ENCODE measurements at places on chromosomes 13 and 19.

DNA sequence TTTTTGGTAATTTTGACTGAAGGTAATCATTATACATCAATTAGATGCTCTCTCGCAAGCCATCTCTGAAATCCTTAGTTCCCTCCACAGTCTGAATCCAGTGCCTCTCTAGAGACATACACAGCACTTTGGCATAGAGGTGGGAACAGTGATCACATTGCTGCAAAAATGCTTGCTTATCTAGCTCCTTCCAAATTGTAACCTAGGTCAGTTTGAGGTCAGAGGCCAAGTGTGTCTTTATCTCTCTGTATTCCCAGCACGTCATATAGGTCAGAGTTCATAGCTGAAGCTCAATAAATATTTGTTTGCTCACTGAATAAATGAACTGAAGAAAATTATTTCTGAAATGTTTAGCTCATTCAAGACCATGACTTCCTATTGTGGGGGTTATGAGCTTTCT lies 462.5 kb downstream of the DIAPH3 start:
- no peak for DNase-seq

DNA sequence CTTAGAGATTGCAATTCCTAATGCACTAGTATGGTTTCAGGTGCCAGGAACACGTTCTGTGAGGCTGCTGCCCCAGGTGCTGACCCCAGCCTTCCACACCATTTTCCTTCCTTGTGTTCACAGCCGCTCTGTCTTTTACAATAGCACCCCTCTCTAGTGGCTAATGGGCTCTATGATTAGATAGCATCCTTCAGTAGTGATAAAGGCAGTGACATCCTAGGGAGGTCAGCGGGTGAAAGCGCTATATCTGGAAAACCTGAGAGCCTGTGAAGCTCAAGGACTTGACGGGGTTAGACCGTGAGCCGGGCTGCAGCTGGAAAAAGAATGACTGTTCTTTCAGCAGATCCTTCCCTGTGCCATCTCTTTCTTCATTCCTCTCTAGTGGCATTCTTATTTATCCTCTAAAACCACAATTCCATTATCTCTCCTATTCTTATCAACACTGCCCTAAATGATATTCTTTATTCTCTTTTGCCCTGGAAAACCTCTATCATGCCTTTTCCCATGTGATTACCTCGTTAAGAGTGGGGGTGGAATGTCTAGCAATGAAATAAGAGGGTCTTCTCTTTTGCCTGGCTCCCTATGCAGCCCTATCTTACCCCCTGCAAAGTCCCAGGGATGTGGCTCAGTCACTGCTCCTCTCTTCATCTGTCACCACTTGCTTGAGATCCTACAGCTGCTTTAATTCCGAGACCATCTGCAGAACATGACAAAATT lies 21.8 kb downstream of the ALOX5AP start:
- DNase-seq = no peak

GRCh38 chr19:36113894-36114720 lies 568 bp downstream of the POLR2I start:
- DNase-seq = no peak

DNA sequence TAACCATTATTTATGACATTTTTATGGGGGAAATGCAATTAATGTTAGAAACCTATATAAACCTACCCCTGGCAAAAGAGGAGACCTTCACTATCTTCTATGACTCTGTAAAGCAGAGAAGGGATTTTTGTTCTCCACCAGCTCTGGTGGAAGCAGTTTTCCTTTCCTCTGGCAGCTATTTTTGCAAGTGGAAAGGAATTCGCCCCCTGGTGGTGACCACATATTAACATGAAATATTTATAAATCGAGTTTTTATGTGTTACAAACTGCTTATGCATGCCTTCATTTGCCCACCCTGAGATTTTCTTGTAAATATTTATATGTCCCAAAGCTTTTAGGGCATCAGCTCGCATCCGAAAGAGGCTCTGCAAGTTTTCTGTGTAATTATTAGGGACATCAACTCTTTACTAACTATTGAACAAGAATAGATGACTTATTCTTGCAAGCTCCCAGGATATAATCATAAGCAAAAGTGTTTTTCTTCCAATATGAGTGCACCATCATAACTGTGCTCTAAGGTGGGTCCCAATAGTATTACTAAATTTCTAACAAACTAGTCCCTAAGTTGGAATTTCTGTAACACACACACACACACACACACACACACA lies 62.4 kb downstream of the SERTM1 start:
- DNase-seq = no peak

DNA sequence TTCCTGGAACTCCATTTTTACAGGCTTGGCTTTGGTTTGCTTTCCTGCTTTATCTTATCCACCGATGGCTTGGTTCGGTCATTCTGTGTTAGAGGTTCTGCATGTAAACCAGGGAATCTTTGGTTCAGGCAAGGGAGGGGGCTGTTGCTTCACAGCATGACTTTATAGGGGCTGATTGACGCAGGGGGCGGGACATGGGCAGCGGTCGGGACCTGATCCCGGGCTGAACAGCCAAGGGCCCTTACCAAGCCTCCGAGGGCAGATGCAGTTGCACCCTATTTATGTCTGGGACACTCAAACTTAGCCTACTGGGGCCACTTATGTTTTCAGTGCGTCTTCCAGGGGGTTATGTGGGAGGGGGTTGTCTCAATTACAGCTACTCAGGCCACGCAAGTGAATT lies 312.4 kb downstream of the ZNF536 start:
- DNase-seq = no peak

- no peak for DNase-seq
These were observed 15.4 kb upstream of the AP1M2 start for GRCh38 chr19:10602330-10603083.

- DNase-seq = peak; percentile 0
These were observed 160.4 kb upstream of the SGCG start for GRCh38 chr13:23020246-23020843.

- DNase-seq = no peak
These were observed 804 bp downstream of the ZNF708 start for GRCh38 chr19:21328406-21328805.

DNA sequence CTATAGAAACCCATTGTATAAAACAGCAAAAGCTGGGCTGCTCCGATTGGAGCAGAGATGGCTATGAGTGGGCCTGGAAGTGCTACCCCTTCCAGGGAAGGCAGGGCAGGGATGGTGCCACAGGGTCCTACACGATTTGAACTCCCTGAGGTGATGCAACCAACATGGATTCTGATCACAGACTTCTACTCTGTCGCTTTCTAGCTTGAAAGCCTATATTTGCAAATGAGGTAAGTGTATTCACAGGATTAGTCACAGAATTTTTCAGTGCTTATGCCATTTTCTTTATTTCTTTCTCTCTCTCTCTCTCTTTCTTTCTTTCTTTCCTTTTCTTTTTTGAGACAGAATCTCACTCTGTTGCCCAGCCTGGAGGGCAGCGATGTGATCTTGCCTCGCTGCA lies 179.0 kb downstream of the SPRY2 start:
- no peak for DNase-seq

GRCh38 chr19:48716562-48717291 lies 2.8 kb downstream of the MAMSTR start:
- DNase-seq = peak; percentile 46

DNA sequence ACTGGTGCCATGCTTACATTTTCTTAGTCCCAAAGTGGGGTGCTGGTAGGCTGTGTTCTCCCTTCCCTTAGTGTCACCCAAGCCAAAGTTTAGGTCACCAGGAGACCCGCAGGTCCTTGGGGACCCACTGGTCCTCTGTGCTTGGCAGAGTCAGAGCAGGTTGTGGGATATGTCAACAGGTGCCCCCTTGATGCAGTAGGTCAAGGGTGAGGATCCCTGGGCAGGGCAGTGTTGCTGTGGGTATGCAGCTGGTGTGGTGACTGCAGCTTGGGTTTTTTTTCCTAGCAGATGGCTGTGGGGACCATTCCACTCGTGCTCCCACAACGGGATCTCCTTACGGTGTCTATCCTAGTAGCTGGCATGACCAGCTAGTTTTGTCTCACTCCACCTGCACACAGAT lies 23.7 kb downstream of the NHLRC3 start:
- DNase-seq = no peak

DNA sequence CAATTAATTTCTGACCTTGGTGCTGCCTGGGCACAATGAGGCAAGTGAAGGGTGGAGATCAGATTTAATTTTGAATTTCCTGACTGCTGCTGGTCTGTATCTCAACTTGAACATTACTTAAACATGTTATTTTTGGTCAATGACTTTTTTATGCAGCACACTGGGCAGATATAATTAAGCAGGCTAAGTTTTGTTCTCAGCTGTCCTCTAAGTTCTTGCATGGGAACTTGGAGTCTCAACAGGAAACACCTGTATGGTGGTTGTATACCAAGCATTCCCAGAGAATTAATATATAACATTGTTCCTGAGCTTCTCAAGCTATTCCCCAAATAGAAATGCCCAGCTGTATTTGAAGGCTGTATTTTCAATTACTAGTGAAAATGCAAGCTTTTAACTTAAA lies 113.5 kb upstream of the EDNRB start:
- no peak for DNase-seq

GRCh38 chr13:24747248-24748060 lies 16.5 kb upstream of the RNF17 start:
- no peak for DNase-seq

DNA sequence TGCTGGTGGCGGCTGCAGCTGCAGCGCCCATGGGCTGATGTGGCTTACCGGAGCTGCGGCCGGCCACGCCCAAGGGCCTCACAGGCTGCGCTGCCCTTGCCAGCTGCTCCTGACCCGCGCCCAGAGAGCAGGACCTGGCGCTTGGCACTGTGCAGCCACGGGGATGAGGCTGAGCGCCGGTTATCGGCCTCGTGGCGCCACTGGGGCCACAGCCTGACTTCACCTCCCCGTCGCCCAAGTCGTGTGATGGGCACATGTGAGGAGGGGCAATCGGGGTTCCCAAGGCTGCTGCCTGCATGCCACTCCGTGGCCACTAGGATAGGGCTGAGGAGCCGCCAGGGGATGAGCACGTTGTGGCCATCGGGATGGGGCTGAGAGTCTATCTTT lies 77.2 kb upstream of the PABPC3 start:
- no peak for DNase-seq

DNA sequence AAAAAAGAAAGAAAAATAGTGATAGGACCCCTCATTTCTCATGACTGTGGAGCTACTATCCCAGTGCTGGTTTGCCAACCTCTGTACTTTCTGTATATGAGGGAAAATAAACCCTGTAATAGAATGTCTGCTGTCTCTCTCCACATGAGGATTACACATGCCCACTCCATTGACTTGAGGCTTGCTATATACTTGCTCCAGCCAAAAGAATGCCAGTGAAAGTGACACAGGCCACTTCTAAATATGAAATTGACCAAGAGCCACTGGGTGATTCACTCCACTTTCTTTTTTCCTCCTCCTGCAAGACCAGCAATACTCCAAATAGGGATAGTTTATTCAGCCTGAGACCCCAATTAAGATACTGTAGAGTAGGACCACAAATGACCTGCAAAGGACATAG lies 6.2 kb downstream of the THAP8 start:
- no peak for DNase-seq

- DNase-seq = no peak
These were observed 4.7 kb upstream of the SIGLECL1 start for GRCh38 chr19:51246164-51246552.

DNA sequence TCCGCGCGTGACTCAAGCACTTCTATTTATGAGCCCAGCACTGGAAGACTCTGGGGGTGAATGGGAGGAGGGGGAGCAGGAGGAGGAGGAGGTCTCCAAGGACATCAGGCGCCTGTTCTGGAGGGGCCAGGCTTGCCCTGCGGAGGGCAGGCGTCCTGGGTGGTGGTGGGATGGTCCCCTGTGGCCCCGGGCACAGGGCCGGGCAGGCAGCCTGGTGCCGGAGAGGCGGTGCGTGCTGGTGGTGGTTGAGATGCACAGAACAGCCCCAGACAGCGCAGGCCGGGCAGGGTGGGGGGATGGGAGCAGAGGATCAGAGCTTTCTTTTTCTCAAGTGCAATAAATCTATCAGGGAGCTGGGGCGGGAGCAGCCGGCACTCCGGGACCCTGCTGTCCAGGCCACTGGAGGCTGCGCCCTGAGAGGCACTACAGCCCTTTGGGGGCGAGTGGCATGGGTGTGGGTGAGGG lies 14.0 kb downstream of the NKPD1 start:
- DNase-seq = no peak

DNA sequence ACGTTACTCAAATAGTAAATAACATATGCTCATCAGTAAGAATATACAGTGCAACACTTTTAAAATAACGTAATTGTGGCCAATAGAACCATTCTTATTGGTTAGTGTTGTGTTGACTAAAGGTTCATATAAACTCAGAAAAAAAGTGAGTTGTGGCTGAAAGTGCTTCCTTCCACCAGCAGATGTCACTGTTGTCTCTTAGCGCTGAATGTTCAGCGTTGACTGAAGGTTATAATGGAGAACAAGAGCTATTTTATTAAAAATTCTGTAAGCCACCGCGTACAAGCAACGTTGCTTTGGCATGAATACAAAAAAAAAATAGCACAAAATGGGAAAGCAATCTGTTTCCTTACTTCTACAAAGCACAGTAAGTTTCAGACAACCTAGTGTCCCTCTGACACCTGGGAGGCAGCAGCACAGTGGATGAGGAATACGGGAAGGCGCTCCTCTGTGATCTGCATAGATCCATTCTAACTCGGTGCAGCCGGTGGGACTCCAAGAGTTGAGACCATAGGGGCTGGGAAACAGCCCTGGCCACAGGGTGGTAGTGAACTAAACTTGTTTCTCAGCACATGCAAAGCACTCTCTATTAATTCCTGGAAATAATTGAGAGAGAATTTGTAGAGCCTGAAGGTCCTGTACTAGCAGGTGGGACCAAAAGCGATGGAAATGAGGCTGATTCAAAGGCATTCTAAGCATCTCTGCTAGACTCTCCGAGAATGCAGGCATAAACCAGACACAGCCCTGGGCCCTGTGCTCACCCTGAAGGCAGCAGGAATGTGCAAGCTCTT lies 23.9 kb upstream of the OXGR1 start:
- peak; percentile 6 for DNase-seq

- DNase-seq = no peak
These were observed 1.0 kb downstream of the DCLK1 start for GRCh38 chr13:36130193-36130551.

DNA sequence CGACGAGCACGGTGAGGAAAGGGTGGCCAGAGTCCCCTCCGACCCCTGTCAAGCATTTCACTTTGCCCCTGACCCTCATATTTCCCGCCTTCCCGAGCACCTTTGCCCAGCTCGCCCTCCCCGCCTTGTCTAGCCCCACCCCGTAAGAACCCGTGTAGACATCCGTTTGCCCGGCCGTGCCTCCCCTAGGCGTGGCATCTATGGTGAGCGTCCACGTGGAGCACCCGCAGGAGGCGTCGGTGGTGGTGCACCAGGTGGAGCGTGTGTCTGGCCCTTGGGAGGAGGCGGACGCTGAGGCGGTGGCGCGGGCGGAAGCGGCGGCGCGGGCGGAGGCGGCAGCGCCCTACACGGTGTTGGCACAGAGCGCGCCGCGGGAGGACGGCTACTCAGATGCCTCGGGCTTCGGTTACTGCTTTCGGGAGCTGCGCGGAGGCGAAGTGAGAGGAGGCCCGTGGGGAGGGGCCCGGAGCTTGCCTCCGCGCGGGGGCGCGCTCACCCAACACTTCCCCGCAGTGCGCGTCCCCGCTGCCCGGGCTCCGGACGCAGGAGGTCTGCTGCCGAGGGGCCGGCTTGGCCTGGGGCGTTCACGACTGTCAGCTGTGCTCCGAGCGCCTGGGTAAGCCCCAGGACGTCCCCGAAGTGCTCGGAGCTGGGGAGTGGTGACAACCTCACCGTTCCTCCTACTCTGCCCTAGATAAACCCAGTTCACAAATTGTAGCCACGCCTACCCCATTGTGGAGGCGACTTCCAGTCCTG lies 4.2 kb downstream of the LTBP4 start:
- no peak for DNase-seq
